Fibroblast of villous mesenchyme (primary cell): ENCODE measurements at places on chromosomes 3 and 15. TPM values are rescaled to one million over a fixed set of nuclear protein-coding genes. Genes with fewer than 3 reads are reported as not detected.

MAP1A gene
- 60.9 and 65.7 TPM in 2 replicates for total RNA-seq

MKRN3 gene
- 0.86 and 0.97 TPM in 2 replicates for total RNA-seq

CPLX3 gene
- not detected in 2 replicates for total RNA-seq

CD276 gene
- 81.2 and 93.4 TPM in 2 replicates for total RNA-seq

UCN2 gene
- 6.0 and 11.9 TPM in 2 replicates for total RNA-seq

PYGO1 gene
- 9.0 and 12.5 TPM in 2 replicates for total RNA-seq

RBMS3 gene
- 64.1 and 85.9 TPM in 2 replicates for total RNA-seq

LMAN1L gene
- not detected in 2 replicates for total RNA-seq
